Cardiac septum (tissue), 1 donor: ENCODE measurements at places on chromosomes 6 and 20. TPM values are rescaled to one million over a fixed set of nuclear protein-coding genes. Genes with fewer than 3 reads are reported as not detected.

RBPJL gene
- not detected for total RNA-seq

PCNA gene
- 16.7 TPM for total RNA-seq

KCNK5 gene
- total RNA-seq = 0.19 TPM

TPX2 gene
- 0.78 TPM for total RNA-seq

HMGCLL1 gene
- total RNA-seq = 1.2 TPM

DNA sequence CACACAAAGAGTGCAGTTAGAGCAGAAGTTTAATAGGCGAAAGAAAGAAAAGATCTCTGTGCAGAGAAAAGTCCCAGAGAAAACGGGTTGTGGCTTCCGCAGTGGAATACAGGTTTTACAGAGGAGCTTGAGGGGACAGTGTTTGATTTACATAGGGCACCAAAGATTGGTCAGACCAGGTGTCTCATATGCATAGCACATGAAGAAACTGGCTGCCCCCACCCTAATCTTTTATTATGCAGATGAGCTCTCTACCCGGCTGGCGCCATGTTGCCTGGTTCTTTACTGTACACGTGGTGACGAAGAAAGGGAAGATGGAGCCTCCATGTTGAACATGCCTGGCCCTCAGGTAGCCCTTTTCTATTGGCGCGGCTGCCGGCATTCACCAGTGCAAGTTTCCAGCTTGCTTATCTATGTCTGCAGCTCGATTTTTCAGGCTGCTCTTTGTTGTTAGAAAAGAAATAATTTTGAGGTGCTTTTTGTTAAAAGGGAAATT is 47.4 kb downstream of the SLC35B3 start:
- DNase-seq = no peak

- DNase-seq = no peak
These were observed 104.1 kb upstream of the AKIRIN2 start for GRCh38 chr6:87806099-87806498.

DNA sequence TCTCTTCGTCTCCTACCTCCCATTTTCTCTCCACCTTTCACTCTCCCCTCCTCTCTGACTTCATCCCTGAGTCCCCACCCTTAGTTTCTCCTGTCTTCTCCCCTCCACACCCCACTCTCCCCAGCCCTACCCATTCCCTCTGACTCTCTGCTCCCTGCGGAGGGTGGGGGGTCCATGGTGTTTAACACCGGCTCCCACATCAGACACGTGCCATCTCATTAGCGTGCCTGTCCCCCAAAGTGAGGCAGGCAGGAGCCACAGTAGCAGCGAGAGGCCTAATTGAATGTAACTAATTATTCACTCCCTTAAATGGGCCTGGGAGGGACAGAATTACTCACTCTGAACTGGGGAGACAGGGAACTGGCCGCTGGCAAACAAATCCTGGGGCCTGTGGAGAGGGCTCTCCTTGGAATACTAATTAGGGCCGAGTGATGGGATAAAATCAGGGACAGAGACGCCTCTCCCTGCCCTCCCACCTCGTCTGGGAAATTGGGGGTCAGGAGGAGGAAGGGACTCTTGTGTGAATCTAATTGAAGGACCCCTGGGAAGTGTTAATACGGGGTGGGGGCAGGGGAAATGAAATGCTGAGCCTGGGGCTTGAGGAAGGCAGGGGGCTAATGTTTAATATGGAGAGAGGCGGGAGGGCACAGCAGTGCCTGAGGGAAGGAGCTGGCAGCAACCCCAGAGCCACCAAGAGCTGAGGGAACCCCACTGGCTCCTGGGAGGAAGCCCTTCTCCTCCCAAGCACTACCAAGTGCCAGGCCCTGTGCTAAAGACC is 17.9 kb downstream of the CD40 start:
- DNase-seq = no peak

GRCh38 chr20:53940907-53941545 is 129.4 kb downstream of the BCAS1 start:
- no peak for DNase-seq

DNA sequence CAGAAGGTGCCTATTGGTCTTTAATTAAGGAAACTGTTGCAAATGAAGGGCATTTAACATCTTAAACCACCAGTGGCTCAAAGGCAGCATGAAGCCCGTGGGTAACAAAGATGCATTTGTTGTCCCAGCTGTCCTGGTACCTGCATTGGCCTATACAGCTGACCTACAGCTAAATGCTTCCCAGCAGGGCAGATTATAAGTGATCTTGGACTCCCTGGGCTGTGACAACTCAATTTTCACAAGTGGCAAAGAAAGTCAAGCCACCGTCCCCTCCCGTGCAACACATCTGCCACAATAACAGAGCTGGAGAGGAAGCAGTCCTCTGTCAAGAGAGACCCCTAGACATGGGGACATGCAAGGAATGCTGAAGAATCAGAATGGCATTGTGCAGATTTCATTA is 31.5 kb upstream of the EDN3 start:
- DNase-seq = no peak

DNA sequence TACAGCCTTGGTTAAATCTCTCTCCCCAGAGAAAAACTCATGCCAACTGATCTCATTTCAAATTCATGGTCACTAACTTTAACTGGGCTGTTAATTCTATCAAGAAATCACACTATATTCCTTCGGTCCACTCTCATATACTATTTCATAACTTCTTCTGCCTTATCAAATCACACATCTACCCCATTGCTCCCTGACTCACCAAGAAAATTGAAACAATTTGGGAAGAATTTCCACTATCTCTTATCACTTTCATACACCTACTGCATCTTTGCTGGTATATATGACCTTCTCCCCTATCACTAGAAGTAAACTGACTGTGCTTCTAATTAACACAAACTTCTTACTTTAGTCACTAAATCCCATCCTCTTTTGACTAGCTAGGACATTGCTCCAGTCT is 102.3 kb downstream of the FILIP1 start:
- DNase-seq = no peak
